Thoracic aorta (tissue), 2 donors: ENCODE measurements at places on chromosomes 6 and 20. TPM values are rescaled to one million over a fixed set of nuclear protein-coding genes. Genes with fewer than 3 reads are reported as not detected.

NKAIN2 gene
- total RNA-seq = not detected

DEFB127 gene
- not detected for total RNA-seq

DNA sequence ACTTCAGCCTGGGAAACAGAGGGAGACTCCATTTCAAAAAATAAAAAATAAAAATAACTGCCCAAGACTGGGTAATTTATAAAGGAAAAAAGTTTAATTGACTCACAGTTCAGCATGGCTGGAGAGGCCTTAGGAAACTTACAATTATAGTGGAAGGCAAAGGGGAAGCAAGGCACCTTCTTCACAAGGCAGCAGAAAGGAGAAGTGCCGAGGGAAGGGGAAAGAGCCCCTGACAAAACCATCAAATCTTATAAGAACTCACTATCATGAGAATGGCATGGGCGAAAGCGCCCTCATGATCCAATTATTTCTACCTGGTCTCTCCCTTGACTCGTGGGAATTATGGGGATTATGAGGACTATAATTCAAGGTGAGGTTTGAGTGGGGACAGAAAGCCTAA, 95.5 kb upstream of the LGSN start:
- H3K4me1 ChIP-seq = no peaks in the 10 kb centered on the region
- H3K36me3 ChIP-seq = no peaks in the 10 kb centered on the region
- no peaks in the 10 kb centered on the region for H3K27me3 ChIP-seq
- no peak overlapping the region for H3K4me3 ChIP-seq
- no peak for DNase-seq

DNA sequence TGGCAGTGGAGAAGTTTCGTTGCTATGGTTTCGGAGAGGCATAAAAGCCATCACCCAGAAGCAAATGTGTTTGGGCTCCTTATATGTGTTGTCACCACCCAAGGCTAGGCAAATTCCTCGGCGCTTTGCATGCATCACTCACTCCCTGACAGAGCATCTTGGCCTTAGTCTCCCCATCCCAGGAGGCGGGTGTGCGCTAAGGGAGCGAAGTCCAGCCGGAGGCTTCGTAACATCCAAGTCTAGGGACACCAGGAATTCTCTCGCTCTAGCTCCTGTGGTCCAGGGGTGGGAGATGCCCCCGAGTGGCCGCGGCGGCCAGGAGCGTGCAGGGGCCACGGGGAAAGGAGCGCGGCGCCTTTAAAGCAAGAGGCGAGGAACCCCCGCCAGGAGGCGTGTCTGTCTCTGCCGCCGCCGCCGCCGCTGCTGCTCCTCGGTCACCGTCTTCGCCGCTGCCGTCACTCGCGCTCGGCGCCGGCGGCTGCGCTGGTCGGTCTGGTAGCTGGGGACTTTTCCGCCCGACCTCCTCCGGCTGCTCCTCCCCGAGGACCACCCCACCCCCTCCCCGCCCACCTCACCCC, at the start of gene GRIK2:
GRIK2 (plus strand) TSS at position 458 of the 578 bp plus-strand sequence.
- no peak for DNase-seq
- no peak within 1 kb of the TSS for H3K27ac ChIP-seq
- peaks cover 6% of the 10 kb centered on the region for H3K27me3 ChIP-seq
- H3K36me3 ChIP-seq = no peaks in the 10 kb centered on the region
- H3K4me1 ChIP-seq = peaks cover 15% of the 10 kb centered on the region

MOG gene
- total RNA-seq = not detected

GRCh38 chr6:25788305-25788922, 33.9 kb downstream of the SLC17A4 start:
- no peaks in the 10 kb centered on the region for H3K27me3 ChIP-seq
- no peaks in the 10 kb centered on the region for H3K4me1 ChIP-seq
- H3K4me3 ChIP-seq = no peak overlapping the region

CARMIL1 gene
- 60.4 TPM for total RNA-seq

FOXA2 gene
- total RNA-seq = not detected

DNA sequence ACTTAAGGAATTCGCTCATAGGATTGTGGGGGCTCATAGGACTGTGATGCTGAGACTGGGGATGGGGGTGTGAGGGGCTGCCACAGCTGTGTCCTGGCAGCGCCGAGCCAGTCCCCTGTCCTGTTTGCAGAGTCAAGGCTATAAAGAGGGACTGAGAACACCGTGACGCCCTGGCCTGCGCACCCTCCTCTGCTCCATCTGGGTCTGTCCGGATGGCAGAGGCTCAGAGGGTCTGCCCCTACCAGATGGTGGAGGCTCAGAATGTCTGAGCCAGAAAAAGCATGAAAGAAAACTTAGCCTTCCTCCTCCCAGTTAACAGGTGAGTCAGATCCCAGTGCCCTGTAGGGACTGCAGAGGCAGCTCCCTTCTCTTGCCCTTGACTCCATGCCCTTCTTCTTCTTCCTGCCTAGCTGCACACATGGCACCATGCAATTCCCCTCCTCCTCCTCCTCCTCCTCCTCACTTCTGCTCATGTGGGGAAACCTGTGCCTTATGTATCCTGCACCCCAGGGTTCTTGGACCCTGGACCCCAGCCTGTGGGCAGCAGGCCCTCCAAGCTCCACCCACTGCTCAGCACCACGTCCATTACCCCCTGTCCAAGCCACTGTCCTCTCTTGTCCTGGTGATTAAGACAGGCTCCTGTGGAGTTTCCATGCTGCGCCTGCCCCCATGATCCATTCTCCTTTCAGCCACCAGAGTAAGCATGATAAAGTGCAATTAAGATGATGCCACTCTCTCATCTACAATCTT, 410.0 kb upstream of the SULF2 start:
- no peak for DNase-seq
- H3K36me3 ChIP-seq = no peaks in the 10 kb centered on the region
- H3K27me3 ChIP-seq = no peaks in the 10 kb centered on the region

GRCh38 chr6:146602526-146602925, 3.8 kb downstream of the ADGB start:
- DNase-seq = no peak
- H3K4me3 ChIP-seq = no peak overlapping the region
- no peaks in the 10 kb centered on the region for H3K4me1 ChIP-seq
- H3K36me3 ChIP-seq = no peaks in the 10 kb centered on the region
- no peaks in the 10 kb centered on the region for H3K27me3 ChIP-seq
- H3K27ac ChIP-seq = no peak overlapping the region

IL17A gene
- not detected for total RNA-seq

DNA sequence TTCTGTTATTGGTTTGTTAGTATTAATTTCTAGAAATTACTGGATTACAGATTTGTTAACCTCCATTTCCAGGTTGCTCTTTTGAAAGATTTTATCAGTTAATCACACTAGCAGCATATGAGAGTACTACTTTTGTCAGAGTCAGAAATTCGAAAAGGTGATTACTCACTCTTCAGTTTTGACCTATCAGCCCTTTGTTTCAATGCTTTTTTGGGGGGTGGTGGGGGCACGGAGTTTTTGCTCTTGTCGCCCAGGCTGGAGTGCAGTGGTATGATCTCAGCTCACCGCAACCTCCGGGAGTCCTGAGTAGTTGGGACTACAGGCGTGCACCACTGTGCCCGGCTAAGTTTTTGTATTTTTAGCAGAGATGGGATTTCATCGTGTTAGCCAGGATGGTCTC, 149.2 kb downstream of the JARID2 start:
- no peaks in the 10 kb centered on the region for H3K27me3 ChIP-seq
- no peaks in the 10 kb centered on the region for H3K36me3 ChIP-seq
- H3K27ac ChIP-seq = no peak overlapping the region
- no peak overlapping the region for H3K4me3 ChIP-seq
- peaks cover 7% of the 10 kb centered on the region for H3K4me1 ChIP-seq

DNA sequence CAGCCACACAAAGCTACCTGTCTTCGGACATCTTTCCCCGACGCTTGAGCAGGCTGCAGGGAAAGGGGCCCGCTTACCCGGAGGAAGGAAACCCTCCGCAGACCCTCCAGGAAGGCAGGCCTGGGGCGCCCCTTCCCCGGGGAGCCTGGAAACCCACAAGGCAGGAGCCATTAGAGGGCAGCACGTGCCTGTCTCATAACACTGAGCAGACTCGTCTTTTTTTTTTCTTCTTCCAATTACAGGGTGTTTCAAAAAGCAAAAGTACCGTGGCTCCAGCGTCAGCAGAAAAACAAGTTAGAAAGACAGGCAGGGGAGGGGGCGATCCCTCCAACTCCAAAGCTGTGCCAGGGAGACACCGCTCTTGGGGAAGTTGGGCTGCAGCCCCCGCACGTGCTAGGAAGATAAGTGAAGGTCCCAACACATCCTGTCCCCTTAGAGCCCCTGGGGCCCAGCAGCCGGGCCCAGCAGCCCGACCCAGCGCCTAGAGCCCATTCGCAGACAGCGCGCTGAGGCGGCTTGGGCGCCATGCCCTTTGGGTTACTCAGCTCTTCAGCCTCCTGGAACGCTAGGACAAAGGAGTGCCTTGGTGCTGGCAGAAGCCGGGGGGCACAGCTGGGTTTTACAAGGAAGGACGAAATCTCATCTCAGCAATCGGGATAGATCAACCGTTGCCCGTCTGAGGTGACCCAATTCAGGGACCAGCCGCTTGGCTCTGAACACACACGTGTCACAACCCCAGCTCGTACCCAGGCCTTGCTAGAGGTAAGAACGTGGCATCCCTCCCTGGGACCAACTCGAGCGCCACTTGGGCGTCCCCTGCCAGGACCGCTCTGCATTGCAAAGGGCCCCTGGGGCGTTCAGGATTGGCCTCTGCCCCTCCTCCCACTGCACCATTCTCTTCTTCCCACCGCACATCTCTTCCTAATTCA, 136.3 kb downstream of the LY86 start:
- no peak for DNase-seq
- peak overlapping the region; percentile 58 for H3K27ac ChIP-seq
- no peaks in the 10 kb centered on the region for H3K36me3 ChIP-seq

DNA sequence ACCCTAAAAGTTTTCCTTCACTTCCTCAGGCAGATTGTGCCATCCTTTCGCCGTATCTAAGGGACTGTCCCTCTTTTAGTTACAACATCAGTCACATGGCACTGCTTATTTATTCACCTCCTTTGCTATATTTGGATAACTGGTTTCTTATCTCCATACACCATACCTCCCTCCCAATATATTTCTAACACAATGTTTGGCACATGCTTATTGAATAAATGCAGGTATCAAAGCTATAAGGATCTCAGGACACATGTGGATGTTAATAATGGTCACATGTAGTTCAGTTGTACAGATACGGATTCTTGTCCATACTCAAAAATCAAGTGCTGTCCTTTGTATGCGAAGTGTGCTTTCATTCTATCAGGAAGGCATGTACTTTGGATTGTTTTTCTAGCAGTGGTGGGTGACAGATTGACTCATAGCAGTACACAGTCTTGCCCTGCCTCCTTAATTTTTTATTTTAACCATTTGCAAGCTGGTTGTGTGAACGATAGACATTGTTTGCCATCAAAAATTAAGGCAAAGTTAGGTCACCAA, 407.1 kb upstream of the RUNX2 start:
- no peak overlapping the region for H3K4me3 ChIP-seq
- no peaks in the 10 kb centered on the region for H3K27me3 ChIP-seq
- no peaks in the 10 kb centered on the region for H3K36me3 ChIP-seq
- H3K27ac ChIP-seq = no peak overlapping the region
- H3K4me1 ChIP-seq = no peaks in the 10 kb centered on the region
- DNase-seq = no peak

DNA sequence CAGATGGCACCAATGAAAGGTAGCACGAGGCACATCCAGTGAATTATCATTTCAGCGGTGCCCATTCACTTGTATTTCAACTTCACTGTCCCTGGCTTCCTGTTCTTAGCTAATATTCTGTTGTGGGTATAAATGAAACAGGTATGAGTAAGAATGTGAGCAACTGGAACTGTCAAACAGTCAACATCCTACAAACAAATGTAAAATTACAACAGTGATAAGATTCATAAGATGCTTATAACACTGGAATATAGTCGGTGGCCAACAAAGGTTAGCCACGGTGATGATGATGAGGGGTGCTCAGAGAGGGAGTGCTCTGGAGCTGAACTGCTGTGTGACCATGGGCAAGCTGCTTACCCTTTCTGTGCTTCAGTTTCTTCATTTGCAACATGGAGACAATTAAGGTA, 74.9 kb upstream of the TOX2 start:
- no peak overlapping the region for H3K4me3 ChIP-seq
- no peak for DNase-seq
- no peaks in the 10 kb centered on the region for H3K36me3 ChIP-seq
- peaks cover 6% of the 10 kb centered on the region for H3K4me1 ChIP-seq

ADGB gene
- total RNA-seq = not detected

DNA sequence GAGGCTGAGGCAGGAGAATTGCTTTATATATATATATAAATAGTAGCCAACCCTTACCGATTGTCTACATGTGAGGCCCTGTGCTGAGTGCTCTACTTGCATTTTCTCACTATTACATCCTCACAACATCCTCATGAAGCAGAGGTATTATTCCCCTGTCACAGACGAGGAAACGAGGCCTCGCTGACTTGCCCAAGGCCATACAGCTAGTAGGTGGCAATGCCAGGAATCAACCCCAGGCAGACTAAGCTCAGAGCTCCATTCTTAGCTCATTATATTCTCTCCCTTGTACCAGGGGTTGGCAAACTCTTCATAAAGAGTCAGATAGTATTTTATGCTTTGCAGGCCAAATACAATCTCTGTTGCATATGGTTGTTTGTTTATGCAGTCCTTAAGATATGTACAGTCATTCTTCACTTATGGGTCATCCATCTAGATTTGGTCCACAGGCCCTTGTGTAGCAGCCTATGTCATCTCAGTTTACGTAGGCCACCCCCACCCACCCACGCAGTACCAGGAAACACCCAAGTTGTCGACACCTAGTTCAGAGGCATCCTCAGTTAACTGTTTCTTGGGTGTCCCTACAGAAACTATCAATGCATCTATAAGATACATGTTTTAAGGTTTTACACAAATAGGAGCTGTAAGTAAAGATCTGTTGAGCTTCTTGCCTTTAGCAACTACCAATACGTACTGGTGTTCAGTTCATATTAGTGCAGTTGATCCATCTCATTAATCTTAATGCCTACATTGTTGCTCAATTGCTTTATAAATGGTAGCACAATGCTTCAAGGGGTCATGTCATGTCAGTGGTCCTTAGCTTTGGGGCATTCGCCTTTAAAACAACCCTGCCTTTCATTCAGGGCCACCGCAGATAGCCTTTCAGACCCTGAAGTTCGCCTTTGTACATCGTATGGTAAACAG, 3.0 kb downstream of the CASS4 start:
- H3K4me3 ChIP-seq = no peak overlapping the region
- H3K36me3 ChIP-seq = no peaks in the 10 kb centered on the region
- no peak for DNase-seq
- H3K27ac ChIP-seq = no peak overlapping the region
- no peaks in the 10 kb centered on the region for H3K4me1 ChIP-seq

GRCh38 chr6:167165858-167166471, 8.2 kb upstream of the GPR31 start:
- H3K27me3 ChIP-seq = no peaks in the 10 kb centered on the region
- no peaks in the 10 kb centered on the region for H3K36me3 ChIP-seq
- no peak overlapping the region for H3K4me3 ChIP-seq
- DNase-seq = no peak
- no peak overlapping the region for H3K27ac ChIP-seq

DNA sequence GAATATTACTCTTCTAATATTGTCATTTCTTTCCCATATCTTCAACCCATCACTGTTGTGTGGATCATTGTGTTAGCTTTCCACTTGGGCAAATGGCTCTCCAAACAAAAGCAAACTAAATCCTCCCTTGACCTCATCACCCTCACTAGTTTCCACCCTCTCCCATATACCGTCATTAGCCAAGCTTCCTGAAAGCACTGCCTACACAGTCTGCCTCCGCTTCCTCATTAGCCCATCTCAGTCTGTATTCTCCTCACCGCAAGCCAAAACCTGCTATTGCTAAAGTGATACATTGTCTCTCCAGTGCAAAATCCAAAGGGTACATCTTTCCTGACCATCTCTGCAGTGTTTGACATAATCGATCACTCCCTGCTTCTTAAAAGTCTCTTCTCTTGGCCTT, 212.6 kb downstream of the CLIC5 start:
- H3K36me3 ChIP-seq = no peaks in the 10 kb centered on the region
- no peaks in the 10 kb centered on the region for H3K4me1 ChIP-seq
- DNase-seq = no peak
- no peak overlapping the region for H3K4me3 ChIP-seq
- no peaks in the 10 kb centered on the region for H3K27me3 ChIP-seq
